ENCODE measurements at places on chromosomes 11 and 22.
A peak's percentile ranks its signal among the peaks of the same experiment; 100 is the strongest.

- DNase-seq = no peak
These were observed 48.7 kb downstream of the SYTL2 start for GRCh38 chr11:85762226-85762625.

DNA sequence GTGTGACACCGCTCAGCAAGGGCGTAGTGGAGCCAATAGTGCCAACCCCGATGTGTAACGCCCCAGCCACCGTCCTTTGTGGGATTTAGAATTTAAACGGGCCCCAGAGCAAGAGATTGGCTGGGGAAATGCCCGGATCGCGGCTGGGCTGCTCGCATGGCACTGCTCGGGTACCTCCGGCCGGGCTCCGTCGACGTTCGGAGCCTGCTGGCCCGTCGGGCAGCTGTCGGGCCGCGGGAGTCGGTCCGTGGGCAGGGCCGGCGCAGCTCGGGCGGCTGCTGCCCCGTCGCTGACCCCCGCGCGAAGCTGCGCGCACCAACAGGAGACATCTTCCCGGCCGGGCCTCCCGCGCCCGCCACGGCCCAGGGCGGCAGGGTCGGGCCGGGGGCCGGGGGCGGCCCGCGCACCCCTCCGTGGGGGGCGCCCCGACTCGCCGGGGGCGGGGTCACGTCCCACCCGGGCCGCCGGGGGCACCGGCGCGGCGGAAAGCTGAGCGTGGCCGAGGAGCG lies 1.3 kb upstream of the KDM2A start:
- peak; percentile 69 for DNase-seq

DNA sequence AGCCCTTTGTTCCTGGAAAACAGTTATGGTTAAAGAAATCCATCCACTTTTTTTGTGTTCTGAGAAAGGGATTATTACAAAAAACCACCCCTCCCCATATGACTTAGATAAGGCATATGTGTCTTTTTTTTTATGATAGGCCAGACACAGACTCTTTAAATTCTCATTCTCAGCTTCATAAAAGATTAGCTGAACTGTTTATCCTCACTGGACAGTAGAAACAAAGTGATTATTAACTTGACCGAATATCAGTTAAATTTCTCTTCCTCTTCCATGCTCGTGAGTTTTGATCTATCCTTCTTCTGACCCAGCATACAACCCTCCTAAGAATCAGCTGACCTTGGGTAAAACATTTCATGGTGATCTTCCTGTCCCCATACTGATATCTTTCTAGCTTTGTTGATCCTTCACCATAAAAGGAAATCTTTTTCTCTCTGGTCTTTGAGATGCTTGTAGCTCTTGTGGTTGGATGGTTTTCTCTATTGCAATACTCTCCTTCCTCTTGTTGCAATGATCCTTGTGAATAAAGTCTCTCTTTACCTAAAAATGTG lies 26.2 kb downstream of the OR2AG2 start:
- DNase-seq = no peak

DNA sequence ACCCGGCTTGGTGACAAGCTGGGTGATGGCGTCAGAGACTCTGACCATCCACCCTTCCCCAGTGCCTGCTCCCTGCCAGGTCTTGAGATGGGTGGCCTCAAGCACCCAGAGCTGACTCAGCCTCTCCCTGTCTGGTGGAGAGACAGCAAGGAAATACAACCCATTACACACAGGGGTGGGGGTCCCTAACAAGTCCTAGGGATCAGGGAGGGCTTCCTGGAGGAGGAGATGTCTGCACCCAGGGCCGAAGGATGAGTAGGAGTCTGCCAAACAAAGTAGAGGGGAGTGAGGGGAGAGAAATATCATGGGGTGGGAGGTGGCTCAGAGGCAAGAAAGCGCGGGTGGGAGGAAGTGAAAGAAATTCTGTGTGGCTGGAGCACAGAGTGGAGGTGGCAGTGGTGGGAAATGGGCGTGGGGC lies 6.8 kb downstream of the MAFF start:
- no peak for DNase-seq

- no peak for DNase-seq
These were observed 6.8 kb downstream of the ALDH3B2 start for GRCh38 chr11:67667490-67668191.

GRCh38 chr11:74070723-74071492 lies 62.0 kb upstream of the UCP3 start:
- DNase-seq = no peak

DNA sequence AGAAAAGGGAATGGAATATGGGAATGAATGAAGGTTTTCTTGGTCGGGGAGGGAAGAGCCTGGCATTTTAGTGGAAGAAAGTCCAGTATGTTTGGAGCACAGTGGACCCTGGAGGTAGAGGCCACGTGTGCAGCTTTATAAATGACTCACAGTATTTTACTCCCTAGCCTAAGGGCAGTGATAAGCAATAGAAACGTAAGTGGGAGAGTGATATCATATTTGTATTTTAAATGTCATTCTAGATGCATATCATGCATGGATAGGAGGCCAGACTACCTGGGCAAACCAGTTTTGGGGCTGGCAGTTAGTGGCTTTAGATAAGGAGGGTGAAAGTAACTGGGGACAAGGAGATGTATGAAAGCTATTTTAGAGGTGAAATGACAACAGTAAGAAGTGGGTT lies 174.1 kb downstream of the ARHGAP42 start:
- DNase-seq = no peak

- DNase-seq = no peak
These were observed 3.4 kb downstream of the MS4A10 start for GRCh38 chr11:60788401-60789125.

GRCh38 chr11:15670520-15671070 lies 555.9 kb downstream of the INSC start:
- DNase-seq = no peak

GRCh38 chr11:128776424-128777284 lies 82.8 kb downstream of the FLI1 start:
- DNase-seq = peak; percentile 93

DNA sequence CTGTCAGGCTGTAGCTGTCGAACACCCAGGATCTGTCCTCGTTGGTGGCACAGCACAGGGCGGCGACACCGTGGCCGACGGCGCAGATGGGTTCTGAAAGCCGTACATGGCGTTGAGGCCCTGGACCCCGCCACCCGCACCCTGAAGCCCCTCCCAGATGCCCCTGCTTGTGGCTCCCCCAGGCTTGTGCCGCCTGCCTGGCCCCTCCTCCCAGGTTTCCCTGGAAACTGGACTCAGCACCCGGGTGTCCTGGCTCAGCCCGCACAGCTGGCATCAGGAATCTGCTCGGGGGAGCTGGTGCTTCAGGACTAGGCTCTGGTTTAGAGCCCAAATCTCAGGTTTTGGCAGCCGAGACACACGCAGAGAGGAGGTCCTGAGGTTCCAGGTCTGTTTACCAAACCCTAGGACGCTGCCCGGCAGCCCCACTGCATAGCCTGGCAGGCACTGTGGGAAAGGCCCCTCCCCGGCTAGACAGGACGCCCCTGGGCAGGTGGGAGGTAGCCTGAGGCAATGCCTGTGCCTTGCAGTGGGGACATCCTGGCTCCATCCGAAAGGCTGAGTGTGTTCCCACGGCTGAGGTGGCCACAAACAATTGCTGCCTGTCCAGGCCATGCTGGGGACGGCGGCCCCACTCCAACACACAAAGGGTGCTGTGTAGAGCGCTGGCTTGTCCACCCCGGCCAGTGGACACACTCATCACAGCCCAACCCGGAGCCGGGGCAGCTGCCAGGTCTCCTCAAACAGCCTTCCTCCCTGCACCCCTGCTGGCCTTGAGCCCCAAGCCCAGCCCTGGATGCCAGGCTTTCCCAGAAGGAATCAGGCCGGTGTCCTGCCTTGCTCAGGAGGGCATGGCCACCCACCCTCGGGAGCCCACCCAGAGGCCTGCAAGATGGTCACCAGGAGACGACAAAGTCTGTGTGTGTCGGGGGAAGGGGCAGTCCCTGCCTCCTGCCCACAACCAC lies 4.6 kb downstream of the GATD1 start:
- DNase-seq = no peak

DNA sequence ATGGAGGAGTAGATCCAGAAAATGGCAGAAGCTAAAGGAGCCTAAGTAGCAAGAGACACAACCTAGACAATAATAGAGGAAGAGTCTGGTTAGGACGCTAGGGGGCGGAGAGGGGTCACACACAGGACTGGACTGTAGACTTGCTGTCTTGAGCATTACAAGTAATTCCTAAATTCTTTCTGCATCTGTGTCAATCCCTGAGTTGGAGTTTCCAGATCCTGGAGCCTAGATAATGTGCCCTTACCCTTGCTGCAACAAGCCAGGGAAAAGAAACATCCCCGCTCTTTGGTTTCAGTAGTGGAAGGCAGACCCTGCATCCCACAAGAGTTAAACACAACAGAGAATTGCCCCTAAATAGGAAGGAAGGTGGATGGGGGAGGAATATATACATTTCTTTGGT lies 14.9 kb upstream of the CCDC73 start:
- peak; percentile 90 for DNase-seq

DNA sequence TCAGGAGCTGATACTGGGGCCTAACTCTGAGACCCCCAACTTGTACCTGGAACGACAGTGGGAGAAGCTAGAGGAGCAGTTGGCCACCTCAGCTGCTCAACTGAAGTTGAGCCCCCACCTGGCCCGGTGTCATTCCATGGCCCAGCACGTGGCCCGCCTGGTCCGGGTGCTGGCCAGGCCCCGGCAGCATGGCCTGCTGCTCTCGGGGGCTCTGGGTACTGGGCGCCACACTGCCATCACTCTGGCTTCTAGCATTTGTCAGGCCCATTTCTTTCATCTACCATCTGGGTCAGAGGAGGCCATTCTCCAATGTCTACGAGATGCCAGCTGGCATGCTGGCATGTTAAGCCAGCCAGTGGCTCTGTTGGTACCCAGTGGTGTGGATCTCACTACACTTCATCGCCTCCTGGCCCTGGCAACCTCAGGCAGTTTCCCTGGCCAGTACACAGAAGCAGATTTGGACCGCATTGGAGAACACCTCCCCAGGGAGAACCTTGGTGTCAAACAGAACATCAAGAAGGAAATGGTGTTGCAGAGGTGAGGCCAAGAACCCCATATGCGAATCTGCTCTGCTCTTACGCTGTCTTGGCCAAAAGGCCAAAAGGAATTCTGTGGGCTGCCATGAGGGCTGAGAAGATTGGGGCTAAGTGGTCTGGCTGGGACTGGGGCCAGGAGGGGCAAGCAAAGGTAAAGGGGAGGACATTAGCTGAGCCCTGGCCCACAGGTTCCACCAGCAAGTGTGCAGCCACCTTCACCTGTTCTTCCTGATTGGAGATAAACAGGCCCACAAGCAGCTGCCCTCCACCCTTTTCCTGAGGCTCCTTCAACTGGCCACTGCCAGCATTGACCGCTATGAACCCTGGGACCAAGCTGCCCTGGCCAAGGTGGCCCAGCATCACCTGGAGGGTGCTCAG lies 45.4 kb downstream of the RRP8 start:
- DNase-seq = no peak

- peak; percentile 45 for DNase-seq
These were observed 27.6 kb upstream of the BMAL1 start for GRCh38 chr11:13249992-13250391.

DNA sequence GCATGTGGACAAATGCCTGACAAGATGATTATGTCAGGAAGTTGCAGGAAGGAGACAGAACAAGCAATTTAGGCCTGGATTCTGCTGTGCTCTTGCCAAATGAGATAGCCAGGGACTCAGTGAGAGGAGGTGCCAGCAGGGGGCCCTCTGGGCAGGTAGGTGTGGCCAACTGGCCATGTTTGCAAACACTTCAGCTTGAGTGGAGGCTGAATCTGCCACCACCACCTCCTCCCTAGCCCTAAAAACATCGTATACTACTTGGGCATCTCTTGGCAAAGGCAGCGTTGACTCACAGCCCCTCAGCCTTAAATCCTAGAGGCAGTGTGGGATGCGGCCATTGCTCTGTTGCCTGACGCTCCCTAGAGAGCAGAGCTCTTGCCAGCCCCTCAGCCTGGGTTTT lies 95.1 kb upstream of the PLET1 start:
- peak; percentile 63 for DNase-seq

DNA sequence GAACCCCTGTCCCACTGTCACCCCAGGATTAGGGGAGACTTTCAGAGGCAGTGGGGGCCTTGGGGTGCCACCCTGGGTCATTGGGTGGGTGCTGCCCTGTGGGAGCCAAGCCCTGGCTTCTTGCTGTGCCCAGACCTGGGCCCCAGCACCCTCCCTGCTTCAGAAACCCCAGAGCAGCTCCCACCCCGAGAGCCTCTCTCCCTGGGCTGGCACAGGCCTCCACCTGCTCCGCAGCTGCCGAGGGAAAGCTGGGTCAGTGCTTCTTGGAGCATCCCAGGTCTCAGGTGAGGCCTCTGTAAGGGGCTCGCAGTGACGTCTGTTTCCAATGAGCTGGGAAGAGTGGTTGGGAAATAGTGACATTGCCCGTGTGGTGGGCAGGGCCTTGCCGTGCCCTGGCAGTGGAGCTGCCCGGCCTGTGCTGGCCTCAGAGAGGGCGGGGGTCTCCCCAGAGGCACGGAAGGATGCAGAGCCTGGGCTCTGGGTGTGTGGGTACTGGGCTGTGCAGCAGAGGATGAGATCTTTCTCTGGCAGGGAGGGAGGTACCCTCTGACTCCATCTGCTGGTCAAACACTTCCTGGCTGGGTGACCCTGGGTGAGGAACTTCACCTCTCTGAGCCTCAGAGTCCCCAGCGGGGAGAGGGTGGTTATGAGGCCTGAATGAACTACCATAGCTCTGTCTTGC lies 23.0 kb downstream of the C22orf23 start:
- peak; percentile 61 for DNase-seq

GRCh38 chr22:35411102-35411501 lies 11.2 kb downstream of the MCM5 start:
- no peak for DNase-seq

- no peak for DNase-seq
These were observed 188.7 kb downstream of the ETS1 start for GRCh38 chr11:128398517-128399250.

- DNase-seq = no peak
These were observed 22.6 kb downstream of the APLNR start for GRCh38 chr11:57214494-57214893.

GRCh38 chr11:77386178-77386577 lies 84.7 kb upstream of the GDPD4 start:
- no peak for DNase-seq

DNA sequence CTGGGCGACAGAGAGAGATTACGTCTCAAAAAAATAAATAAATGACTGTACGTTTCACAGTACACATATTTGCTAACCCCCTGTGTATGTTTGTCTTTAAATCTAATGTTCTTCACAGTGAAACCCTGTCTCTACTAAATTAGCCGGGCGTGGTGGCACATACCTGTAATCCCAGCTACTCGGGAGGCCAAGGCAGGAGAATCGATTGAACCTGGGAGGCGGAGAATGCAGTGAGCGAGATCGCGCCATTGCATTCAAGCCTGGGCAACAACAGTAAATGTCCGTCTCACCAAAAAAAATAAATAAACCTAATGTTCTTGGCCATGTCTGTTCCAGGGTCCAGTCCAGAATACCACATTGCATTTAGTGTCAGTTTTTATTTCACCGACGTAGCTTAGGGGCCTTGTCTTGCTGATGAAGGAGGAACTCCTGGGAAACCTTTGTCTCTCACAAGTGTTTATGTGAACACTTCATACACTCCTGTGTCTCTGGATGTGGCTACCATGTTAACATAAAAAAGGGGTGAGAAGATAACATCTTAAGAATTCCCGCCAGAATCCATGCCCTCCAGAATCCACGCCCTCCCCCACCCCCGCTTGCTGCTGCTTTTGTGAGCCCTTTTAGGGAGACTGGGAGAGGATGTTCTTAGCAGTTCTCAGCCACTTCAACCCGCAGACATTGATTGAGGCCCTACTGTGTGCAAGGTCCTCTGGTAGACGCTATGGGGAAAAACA lies 5.0 kb upstream of the SERHL2 start:
- peak; percentile 58 for DNase-seq

GRCh38 chr11:74929431-74930363 lies 19.2 kb downstream of the XRRA1 start:
- DNase-seq = peak; percentile 95

GRCh38 chr11:110962921-110963320 lies 250.7 kb upstream of the ARHGAP20 start:
- DNase-seq = no peak

- DNase-seq = no peak
These were observed 92.1 kb downstream of the INSC start for GRCh38 chr11:15206791-15207190.

Measured in GM23338 (cell line).